ENCODE measurements at places on chromosomes 2 and 18.

DNA sequence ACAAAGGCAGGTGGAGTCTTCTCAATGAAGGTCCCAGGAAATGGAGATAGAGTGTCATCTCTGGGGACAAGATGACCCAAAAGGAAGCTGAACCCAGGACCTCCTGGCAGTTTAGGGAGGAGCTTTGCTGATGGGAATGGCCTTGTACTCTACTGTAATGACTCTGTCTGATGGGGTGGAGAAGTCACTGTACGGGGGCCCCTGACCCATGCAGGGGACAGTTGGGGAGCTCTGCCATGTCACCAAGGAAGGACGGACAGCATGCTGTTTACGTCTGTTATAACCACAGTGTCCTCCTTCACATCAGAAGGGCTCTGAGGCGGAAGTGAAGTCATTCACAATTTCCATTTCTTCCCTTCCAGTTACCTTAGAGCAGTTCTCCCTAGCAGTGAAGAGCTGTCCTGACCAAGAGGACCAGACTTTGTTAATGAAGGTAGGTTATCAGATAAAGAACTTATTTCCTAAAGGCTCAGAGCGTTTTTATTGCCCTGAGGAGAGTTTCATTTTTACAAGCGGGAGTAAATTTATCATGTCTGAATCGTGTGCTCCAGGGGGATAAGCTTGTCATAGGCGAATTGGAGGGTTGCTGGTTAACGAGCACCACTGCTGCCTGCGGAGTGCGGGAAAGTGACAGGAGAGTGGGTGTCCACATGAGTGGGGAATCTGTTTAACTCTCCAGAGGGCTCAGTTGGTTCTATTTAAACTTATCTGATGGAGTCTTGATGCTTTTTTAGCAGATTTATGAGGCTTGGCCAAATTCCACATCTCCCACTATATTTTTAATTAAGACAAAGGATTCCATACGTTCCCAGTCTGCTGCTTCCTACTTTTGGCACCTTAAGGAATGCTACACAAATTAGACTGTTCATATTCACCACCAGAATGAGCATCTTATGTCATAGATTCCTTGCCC, 71.6 kb upstream of the BCL2L11 start:
- DNase-seq, result no peak

- no peak for DNase-seq
Observed at GRCh38 chr2:53265544-53266299, 501.9 kb upstream of the CHAC2 start.

- DNase-seq, result no peak
Observed at GRCh38 chr18:49178736-49179135, 228.0 kb upstream of the SMAD7 start.

GRCh38 chr18:24209558-24209957, 70.7 kb downstream of the CABYR start:
- no peak for DNase-seq

- DNase-seq, result no peak
Observed at GRCh38 chr2:219440388-219441256, 6.0 kb downstream of the SPEG start.

DNA sequence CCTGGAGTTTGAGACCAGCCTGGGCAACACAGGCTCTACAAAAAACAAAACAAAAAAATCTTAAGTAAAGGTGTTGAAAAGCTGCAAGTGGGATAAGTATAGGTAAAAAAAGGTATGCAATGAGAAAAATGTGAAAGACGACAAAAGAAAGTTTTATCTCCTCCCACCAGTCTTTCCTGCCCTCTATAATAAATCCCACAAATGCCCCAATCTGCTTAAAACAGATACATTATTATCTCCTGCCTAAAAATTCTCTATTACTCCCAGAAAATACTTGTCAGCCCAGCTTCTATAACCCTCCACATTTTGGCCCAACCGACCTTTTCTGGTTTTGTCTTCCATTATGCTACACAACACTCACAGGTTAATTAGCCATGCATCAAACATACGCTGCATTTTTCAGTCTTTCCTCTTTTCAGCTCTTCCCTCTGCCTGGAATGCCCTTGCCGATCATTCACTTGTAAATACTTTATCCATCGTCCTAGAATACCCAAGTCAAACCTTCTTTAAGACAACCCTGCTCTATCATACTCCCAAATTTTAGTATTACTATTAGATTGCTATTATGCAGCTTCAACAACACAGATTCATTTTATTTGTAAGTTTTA, 10.8 kb downstream of the ASXL2 start:
- no peak for DNase-seq

- DNase-seq, result no peak
Observed at GRCh38 chr2:209425471-209426071, 1.7 kb downstream of the MAP2 start.

GRCh38 chr2:36333350-36334012, 22.1 kb upstream of the CRIM1 start:
- no peak for DNase-seq

- DNase-seq, result no peak
Observed at GRCh38 chr2:213691351-213691750, 407.1 kb downstream of the SPAG16 start.

DNA sequence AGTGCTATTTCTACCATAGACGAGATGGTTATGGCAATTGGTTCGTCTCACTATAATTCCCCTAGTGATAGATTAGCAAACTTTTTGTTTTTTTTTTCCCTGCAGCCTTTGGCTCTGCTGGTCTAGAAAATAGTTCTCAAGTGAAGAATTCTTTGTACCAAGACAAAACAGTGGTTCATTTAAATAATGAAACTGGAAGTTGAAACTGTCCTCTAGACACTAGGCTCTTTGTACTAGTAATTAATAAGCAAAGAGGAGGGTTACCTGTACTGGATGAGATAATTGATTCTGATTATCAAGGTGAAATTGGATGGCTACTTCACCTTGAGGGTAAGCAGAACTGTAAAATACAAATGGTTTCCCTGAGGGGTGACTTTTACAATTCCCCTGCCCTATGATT, 156.9 kb upstream of the DCC start:
- no peak for DNase-seq

DNA sequence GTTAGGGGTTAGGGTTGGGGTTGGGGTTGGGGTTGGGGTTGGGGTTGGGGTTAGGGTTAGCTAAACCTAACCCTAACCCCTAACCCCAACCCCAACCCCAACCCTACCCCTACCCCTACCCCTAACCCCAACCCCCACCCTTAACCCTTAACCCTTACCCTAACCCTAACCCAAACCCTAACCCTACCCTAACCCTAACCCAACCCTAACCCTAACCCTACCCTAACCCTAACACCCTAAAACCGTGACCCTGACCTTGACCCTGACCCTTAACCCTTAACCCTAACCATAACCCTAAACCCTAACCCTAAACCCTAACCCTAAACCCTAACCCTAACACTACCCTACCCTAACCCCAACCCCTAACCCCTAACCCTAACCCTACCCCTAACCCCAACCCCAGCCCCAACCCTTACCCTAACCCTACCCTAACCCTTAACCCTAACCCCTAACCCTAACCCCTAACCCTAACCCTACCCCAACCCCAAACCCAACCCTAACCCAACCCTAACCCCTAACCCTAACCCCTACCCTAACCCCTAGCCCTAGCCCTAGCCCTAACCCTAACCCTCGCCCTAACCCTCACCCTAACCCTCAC, 24.1 kb upstream of the RABL2A start:
- DNase-seq, result no peak

- no peak for DNase-seq
Observed at GRCh38 chr2:69437751-69438154, 518 bp upstream of the NFU1 start.

DNA sequence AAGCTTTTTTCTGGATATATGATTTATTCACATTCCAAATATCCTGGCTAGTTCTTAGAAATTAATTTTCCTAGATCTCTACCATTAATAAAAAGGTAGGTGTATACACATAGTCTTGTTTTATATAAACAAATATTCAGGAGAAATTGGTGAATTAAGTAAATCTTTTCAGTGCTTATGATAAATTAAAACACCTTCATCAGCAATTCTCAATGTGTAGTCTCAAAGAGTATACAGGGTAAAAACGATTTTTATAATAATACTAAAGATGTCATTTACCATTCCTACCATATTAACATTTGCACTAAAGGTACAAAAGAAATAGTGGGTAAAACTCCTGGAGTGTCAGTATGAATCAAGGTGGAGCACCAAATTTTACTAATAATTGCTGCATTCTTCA, 40.2 kb downstream of the CERKL start:
- DNase-seq, result no peak

GRCh38 chr18:67260841-67261240, 255.7 kb downstream of the DSEL start:
- no peak for DNase-seq

GRCh38 chr2:2914252-2914651, 463.4 kb downstream of the EIPR1 start:
- no peak for DNase-seq

GRCh38 chr2:173298536-173299097, 56.1 kb upstream of the CDCA7 start:
- no peak for DNase-seq

GRCh38 chr2:166468124-166469024, 25.7 kb downstream of the SCN7A start:
- no peak for DNase-seq

Measured in activated T-cell treated with anti-CD3 and anti-CD28 coated beads for 48 hours (primary cell).